IMR-90 (cell line): ENCODE measurements at places on chromosomes 5 and 9. TPM values are rescaled to one million over a fixed set of nuclear protein-coding genes. Genes with fewer than 3 reads are reported as not detected.

PDLIM4 gene
- 61.1 and 97.5 TPM in 2 replicates for total RNA-seq

FOXD4L6 gene
- total RNA-seq, result not detected in 2 replicates

NELFB gene
- total RNA-seq, result 36.7 and 36.9 TPM in 2 replicates

SHOC1 gene
- total RNA-seq, result not detected in 2 replicates

TSSK1B gene
- under 0.01 and 0.18 TPM in 2 replicates for total RNA-seq

TTC16 gene
- not detected in 2 replicates for total RNA-seq

RBM22 gene
- total RNA-seq, result 26.2 and 33.1 TPM in 2 replicates

ITGA1 gene
- 74.4 and 95.2 TPM in 2 replicates for total RNA-seq

ZNF79 gene
- total RNA-seq, result 13.9 and 15.4 TPM in 2 replicates

NUTM2F gene
- not detected in 2 replicates for total RNA-seq

CSF2 gene
- total RNA-seq, result not detected in 2 replicates
